ENCODE measurements at places on chromosomes 7 and 10.

GRCh38 chr7:117731455-117731854 is 141.8 kb downstream of the CTTNBP2 start:
- DNase-seq = no peak

DNA sequence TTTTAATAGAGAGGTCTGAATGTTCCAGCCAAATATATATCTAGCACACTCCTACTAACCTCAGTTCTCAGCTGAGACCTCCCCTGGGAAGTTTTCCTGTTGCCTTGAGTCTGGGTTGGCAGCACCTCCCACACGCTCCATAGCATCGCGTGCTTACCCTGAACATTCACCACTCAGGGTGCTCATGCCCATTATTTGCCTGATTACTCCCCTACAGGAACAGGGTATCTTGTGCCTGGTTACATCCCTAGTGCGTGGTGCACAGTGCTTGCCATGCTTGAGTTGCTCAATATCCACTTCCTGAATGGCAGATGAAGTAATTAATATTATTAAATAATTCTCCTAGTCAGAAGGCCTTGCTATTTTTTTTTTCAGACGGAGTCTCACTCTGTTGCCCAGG is 269.9 kb upstream of the IMMP2L start:
- no peak for DNase-seq

DNA sequence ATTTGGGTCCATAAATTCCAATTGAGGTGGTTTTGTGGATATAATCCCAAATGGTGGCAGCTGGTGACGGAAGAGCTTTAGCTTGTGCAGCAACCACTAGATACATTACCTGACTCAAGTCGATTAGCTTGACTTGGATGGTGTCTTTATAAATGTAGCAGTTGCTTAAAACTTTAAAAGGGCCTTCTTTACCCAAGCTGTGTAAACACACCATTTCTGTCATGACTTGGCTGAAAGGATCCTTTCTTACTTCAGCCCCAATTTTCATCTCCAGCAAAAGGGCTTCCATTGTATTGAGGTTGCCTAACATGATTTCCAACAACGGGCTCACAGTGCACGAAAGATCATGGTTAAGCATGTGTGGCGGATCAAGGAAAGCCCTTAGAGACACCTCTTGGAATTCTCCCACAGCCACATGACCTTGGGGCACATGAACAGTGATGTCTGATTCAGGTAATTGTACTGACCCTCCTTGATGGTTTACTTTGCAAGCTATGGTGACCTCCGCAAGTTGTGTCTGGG is 57.9 kb downstream of the MACC1 start:
- no peak for DNase-seq

- no peak for DNase-seq
Measured at GRCh38 chr7:158432369-158433341, 155.0 kb downstream of the PTPRN2 start.

DNA sequence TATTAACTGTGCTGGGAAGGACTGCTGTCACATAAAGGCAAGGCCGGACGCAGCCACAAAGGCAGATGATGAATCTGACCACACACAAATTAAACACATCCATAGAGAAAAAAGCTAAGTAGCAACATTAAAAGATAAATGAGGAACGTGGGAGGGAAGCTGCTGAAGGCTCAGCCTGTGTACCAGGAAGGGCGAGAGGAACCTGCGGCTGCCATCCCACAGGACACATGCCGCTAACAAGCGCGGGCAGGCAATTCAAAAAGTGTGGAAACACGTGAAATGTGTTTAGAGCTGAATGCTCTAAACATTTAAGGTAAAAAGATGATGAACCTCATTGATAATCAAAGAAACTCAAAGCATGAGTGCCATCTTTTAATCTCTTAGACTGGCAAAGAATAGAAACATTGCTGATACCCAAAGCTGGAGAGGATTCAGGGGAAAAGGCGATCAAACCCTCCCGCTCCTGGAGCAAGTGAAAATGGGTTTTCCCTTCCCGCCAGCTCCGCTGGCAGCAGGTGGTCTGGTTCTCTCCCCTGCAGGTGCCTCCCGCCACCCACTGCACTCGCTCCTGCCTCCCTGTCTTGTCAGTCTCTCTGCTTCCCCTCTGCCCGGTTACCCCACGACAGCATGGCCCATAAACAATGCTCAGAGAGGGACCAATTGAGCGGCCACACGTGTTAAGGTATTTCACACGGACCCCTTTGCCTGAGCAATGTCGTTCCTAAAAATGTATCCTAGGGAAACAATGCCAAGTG is 4.2 kb downstream of the STK32C start:
- DNase-seq = no peak

GRCh38 chr10:120221873-120222485 is 235.0 kb upstream of the PLPP4 start:
- DNase-seq = no peak

- no peak for DNase-seq
Measured at GRCh38 chr10:100715445-100716385, 29.7 kb upstream of the PAX2 start.

GRCh38 chr7:36188906-36189305 is 35.9 kb downstream of the EEPD1 start:
- no peak for DNase-seq

- peak; percentile 57 for DNase-seq
Measured at GRCh38 chr10:17669185-17669872, 25.4 kb downstream of the STAM start.

DNA sequence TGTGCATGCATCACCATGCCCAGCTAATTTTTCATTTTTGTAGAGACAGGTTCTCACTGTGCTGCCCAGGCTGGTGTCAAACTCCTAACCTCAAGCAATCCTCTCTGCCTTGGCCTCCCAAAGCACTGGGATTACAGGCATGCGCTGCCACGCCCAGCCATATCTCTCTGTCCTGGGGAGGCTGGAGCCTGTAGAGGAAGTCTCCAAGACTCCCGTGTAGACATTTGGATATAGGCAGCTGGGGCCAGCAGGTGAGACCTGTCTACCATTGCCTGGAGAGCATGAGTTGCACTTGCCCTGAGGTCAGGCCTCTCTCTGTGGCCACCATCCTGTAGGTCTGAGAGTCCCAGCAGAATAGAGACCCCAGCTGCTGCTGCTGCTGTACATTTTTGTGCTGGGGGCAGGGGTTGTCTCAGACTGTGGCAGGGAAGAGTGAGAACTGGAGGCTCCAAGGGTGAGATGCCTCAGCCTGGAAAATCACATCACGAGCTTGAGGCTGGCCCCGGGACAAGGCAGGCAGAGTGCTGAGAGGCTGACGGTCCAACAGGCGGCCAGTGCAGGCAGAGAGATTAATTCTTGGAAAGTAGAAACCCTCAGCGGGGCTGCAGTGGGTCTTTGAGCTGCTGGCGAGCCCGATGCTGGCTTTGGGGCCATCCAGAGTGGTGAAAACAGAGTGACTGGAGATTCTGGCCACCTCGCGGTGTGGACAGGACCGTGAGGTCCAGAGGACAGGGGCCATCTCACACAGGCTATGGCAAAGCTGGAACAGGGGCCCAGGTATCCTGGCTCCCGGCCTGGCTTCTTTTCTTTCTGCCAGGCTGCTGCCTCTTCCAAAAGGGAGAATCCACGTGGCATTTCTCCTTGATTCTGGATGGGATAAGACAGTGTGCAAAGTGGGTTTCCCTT is 60.9 kb downstream of the TMEM270 start:
- DNase-seq = no peak

DNA sequence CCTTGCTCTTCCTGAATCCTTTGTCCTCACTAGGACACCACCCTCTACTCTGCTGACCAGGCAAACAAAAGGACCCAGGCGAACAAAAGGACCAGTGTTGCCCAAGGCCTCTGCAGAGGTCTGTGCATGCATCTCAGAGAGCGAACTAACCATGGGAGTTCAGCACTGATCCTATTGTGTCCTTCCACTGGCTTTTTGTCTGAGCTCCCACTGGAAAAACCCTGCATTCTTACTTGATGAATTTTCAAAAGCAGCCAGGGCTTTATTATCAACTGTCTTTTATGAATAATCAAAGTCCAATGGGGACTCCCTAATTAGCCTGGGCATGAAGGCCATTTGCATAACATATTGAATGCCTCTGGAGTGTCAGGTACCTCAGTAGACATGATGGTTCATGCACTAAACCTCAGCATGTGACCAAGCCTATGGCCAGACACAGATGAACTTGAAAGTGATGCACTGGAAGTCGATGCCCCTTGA is 140.6 kb downstream of the KCNMA1 start:
- no peak for DNase-seq

GRCh38 chr10:28149746-28150145 is 150.9 kb upstream of the ODAD2 start:
- DNase-seq = no peak

DNA sequence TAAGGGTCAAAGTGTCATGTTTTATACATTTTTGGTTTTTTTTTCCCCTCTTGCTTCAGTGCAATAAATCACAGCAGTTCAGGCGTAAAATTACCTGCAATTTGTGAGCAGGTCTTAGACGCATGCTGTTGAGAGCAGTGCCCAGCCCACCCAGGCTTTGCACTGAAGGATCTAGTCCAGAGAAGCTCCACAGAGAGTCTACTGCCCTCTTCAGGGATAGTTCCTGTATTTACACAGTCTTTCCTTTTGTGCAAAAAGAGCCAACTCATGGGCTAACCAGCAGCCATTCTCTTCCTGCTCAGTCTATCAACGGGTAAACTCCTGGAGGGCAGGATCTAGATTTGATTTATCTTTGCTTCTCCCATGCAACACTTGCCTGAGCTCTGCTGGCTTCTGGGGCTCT is 82.2 kb upstream of the NAMPT start:
- DNase-seq = peak; percentile 7

DNA sequence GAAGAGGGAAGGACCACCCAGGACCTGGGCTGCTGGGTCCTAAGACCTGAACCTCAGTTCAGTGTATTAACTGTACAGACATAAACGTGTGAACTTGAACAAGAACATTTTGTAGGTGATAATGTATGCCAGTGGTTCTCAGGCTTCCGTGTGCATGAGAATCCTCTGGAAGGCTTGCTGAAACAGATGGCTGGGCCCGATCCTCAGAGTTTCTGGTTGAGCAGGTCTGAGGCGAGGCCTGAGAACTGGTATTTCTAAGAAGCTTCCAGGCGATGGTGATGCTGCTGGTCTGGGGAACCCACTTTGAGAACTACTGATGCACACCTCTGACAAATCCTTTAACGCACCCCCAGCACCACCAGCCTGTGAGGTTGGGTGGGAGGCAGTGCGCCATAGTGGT is 70.4 kb downstream of the CDH23 start:
- no peak for DNase-seq

GRCh38 chr10:17961551-17962422 is 10.1 kb downstream of the SLC39A12 start:
- DNase-seq = no peak

GRCh38 chr10:33410096-33410859 is 75.8 kb upstream of the NRP1 start:
- no peak for DNase-seq

- DNase-seq = no peak
Measured at GRCh38 chr7:79454361-79454960, 994 bp upstream of the MAGI2 start.

- DNase-seq = no peak
Measured at GRCh38 chr7:82247814-82248433, 195.7 kb downstream of the CACNA2D1 start.

- no peak for DNase-seq
Measured at GRCh38 chr10:80964955-80965614, 427.4 kb downstream of the SH2D4B start.

GRCh38 chr10:127332631-127333030 is 136.2 kb upstream of the INSYN2A start:
- DNase-seq = no peak

DNA sequence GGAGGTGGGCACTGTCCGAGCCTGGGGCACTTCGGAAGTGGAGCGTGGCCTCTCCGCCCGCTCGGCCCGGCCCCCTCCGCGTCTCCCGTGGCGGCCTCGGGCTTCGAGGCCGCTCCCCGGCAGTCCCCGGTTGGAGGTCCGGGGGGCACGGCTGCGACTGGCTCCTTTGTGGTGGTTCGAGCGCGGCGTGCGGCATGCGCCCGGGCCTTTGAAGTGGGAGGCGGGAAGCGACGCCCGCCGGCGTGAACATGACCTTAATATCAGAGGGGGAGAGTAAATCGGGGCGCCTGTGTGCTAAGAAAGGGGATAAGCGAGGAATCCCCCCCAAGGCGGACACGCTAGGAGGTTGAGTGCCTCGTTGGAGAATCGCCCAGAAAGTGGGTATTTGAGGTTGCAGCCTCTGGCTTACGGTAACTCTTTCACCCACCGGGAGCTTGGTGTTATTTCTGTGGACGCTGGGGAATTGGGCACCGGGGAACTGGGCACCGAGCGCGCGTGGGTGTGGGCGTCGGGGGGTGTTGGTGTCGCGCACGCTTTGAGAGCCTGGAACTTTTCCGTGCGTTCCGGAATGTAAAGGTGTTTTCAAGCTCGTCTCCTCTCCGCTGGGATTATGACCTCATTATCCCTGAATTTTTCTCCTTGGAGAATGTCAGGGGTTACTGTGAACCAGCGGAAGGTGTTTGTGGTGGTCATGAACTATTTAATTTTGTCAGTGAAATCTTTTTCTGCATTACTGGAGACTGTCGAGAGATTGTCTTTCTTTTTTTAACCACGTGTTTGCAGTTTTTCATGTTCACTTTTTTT is 660 bp downstream of the SUV39H2 start:
- DNase-seq = peak; percentile 19

DNA sequence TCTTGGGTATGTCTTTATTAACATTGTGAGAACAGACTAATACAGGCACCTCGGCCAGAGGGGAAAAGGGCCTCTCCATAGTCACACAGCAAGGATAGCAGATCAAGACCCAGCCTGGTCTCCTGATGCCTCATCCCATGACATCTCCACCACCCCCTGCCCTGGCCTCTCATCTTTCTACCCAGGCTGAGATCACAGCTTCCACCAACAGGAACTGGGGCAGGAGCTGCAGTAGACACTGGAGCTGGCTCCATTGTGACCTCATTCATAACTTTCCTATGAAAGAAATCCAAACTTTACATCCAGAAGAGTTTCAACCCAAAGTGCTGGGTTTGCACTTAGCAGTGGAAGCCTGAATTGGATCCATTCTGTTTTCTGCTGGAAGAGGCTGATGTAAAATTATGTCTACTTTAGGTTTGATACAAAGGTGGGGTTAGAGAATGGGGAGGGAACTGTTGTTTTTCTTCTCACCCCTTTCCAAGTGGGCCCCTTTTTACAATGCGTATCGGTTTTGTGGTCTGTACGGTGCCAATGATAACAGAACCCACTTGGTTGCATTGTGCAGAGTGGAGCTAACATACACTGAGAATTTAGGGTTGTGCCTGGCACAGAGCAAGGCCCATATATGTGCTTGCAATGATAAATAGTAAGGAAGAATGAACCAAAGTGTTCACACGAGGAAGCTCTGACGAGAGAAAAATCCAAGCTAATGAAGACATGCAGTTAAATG is 28.6 kb upstream of the INSIG1 start:
- DNase-seq = no peak

DNA sequence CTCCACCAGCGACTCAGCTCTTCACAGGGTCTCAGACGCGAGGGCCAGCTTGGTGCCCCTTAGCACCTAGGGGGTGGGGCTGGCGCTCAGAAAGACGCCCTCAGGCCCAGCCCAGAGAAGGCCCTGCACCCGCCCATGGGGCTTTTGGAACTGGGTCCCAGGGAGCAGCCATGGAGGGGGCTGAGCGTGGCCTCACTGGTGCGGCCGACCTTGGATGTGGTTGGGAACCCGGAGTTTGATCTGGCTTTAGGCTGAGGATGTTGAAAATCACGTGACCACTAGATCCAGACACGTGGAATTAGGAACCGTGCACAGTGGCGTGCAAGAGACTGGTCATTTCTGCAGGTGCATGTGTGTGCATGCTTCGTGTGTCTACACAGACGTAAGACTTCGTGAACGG is 185.4 kb downstream of the DNAJB6 start:
- no peak for DNase-seq

GRCh38 chr7:155886391-155887173 is 74.3 kb upstream of the SHH start:
- DNase-seq = no peak

Data from CD4-positive, alpha-beta T cell treated with Interferon gamma for 1 hour (primary cell).